CD4-positive, alpha-beta T cell treated with Interleukin-21 for 1 hour (primary cell): ENCODE measurements at places on chromosomes 12 and 14.

DNA sequence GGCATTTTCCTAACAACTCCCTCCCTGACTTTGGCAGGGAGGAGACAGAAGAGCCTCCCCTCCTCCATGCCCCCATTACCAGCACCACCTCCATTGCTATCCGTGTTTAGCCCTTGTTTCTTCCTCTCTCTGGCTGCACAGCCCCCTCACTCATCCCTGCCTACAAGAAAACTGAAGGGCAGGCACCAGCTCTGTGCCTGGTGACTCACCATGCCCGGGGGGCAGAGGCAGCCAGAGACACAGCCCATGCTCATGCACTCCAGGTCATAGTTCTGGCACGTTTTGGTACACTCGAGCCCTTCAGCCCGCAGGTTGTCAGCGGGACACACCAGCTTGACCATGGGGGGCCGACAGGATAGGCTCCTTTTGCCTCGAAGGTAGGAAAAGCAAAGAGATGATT, 80.4 kb downstream of the VWF start:
- DNase-seq: no peak

DNA sequence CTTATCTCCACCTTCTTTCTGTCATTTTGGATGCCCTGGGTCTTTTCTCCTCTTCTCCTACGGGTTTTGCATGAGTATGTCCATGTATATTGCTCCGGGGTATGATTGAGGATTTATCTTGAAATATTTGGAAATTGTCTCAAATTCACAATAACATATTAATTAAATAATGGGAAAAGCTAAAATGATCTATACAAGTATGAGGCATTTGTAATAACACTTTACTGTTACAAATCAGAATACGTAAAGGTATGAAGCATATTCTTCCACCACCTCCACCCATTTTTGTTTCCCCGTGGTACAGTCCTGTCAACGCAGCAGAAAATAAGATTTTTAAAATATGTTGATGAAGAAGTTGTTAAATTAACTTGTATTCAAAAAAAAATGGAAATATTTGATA, 91.3 kb downstream of the PPP2R5C start:
- no peak for DNase-seq

DNA sequence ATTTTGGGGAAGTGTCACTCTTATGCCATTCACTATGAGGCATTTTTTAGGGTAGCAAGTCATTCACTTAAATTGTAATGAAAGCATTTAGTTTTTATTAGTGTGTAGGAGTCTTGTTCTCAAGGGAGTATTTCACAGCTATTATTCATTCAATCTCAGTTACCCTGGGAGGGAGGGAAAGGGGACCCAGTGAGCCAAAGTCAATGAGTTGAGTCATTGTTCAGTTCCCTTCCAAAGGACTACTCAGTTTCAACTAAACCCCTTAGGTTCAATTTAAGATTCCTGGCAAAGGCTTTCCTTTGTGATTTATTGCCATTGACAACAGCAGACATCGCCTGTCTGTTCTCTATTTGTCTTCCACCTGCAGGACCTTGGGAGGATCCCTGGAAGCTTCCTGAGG, 29.3 kb upstream of the RASSF8 start:
- no peak for DNase-seq

DNA sequence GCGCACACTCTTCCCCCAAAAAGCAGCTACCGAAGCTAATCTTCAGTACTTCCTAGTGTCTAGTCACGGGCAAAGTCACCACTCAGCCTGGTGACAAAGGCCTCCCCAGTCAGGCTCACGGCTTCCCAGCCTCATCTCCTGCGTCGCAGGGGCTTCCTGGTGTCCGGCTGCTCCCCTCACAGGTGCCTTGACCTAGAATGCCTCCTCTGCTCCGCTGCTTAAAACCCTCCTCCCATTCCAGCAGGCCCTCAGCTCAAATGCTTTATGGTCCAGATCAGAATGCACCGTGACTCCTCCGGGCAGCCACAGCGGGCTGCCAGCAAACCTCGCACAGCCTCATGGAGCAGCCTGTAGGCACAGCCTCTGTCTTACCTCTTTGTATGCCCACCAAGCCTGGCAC, 53.1 kb downstream of the PRIMA1 start:
- DNase-seq: no peak

- no peak for DNase-seq
Measured at GRCh38 chr14:92931681-92932447, 8.9 kb downstream of the CHGA start.

DNA sequence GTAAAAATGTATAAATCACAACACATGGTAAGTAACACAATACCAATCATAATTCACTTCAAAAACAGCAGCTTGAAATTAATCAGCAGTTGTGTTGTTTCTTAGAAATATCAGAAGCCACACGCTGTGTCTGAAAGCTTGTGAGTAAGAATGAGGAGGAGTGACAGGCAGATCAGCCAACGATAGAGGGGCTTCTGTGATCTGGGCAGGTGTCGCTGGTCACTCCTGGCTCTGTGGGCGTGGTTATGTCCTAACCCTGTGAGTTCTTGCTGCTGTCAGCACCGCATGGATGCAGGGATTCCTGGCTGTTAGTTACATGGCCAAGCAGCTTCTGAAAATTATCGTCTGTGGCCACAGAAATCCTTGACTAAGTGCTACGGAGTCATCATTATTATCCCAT, 123.4 kb downstream of the SLC25A47 start:
- DNase-seq: no peak

GRCh38 chr12:2439332-2440100, 355.3 kb upstream of the FKBP4 start:
- DNase-seq: no peak

DNA sequence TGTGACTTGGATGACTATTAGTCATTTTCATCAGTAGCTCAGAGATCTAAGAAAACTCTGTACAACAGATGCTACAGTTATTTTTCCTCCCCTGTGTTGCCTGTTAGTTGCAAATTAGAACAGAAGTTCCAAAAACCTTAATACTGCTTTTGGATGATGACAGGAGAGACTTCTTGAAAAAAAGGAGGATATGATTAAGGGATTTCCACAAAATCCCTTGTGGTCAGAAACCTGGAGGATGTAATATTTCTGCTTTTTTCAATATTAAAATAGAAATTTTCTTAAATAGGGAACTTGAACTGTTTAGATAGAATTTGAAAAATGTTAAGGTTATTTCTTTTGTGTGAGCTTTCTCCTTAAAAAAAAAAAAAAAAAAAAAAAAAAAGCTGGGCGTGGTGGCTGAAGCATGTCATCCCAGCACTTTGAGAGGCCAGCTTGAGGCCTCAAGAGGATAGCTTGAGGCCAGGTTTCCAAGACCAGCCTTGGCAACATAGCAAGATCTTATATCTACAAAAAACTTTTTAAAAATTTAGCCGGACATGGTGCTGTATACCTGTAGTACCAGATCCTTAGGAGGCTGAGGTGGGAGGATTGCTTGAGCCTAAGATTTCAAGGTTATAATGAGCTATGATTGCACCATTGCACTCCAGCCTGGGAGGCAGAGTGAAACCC, 14.1 kb downstream of the CMAS start:
- no peak for DNase-seq

DNA sequence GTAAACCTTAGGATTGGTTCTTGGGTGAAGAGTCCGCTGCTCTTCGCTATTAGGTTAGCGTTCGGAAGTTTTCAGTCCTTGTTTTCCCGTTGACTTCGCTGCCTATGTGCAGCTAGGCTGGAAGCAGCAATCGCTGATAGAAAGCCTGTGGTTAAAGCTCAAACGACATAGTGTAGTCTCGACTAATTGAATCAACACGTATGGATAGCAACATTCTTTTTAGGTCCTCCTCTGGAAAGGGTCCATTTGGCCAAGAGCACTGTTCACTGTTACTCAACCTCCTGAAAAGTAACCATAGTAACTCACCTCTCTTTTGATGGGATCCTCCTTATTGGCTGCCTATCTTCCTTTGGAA, 355.5 kb downstream of the SNAPC1 start:
- no peak for DNase-seq

GRCh38 chr14:52755607-52756316, 25.8 kb downstream of the STYX start:
- DNase-seq: no peak

- DNase-seq: no peak
Measured at GRCh38 chr12:52010152-52010622, 3.4 kb downstream of the TAMALIN start.

DNA sequence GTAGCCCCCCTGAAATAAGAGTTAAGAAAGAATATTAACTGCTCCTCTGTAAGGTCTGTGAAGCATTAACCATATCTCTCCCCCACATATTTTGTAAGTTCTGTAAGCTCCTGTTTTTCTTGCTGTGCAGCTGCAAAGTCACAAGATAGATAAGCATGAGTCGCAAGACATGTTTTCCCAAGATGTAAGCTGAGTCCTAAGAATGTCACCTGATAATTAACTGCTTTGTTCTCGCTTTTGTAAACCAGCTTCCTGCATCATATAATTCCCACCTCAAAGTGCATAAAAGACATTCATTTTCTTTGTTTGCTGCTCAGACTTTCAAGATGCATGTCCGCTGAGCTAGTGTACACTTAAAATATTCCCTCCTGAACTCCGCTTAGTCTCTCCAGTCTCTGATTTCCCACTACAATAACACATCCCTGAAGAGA, 27.0 kb upstream of the PHC1 start:
- DNase-seq: no peak
